ENCODE measurements at places on chromosomes 16 and 17.

DNA sequence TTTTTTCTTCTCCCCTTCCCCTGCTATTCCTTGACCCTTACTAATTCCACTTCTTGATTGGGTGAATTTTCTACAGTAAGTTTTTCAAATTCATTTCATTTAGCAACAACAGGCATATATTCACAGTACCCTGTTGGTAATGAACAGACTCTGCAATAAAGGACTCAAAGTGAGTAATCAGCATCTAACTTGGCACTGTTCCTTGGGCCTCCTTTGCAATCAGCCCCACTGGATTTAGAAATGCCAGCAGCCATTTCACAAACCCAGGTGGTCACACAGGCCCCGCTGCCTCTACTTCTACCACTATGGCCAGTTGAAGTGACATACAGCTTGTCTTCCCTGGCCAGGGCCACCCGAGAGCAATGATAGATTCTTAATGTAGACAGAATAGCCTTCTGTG, 113.8 kb downstream of the CYB561 start:
- no peak for DNase-seq

GRCh38 chr16:29649588-29650494, 13.2 kb upstream of the SPN start:
- DNase-seq: peak; percentile 73

- no peak for DNase-seq
Observed at GRCh38 chr16:49652456-49653172, 203.3 kb downstream of the ZNF423 start.

DNA sequence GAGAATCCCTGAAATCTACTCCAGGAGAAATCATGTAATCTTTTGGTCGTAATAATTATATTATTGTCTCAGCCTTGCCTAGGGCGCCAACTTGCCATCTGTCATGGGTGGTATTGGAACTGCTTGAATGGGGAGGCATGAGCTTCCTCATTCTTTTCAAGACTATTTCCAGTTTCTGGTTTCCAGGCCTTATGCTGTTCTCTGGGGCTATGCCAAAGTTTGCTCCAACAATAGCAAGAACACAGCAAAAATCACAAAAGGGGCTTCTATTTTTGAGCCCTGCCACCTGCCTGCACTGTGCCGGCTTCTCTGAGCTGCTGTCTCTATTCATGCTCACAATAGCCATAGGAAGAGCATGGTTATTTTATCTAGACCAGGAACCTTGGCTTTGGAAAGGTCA, 111.7 kb downstream of the SPECC1 start:
- DNase-seq: peak; percentile 40

DNA sequence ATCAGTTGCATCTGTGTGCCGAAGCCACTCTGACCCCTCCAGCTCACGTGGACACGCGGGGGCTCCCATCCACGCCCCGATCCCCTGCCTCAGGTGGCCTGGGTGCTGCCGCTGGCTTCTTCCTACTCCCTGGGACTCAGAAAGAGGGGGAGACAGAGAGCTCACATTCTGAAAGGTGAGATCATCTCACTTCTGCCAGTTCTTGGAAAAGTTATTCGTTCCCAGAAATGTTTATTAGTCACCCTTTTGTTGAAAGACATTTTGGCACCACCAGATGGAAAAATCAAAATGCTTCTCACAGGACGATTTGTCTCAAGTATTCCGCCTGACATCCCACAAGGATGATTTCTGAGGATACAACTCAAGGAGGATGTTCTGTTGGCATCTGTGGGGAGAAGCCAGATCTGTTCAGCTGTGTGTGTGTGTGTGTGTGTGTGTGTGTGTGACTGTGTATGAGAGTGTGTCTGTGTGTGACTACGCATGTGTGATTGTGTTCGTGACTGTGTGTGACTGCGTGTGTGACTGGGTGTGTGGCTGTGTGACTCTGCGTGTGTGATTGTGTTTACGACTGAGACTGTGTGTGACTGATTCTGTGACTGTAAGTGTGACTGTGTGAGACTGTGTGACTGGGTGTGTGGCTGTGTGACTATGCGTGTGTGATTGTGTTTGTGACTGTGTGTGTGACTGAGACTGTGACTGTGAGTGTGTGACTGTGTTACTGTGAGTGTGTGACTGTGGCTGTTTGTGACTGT, 207.3 kb downstream of the NTN1 start:
- DNase-seq: no peak

- no peak for DNase-seq
Observed at GRCh38 chr16:24953721-24954120, 61.4 kb downstream of the ARHGAP17 start.

DNA sequence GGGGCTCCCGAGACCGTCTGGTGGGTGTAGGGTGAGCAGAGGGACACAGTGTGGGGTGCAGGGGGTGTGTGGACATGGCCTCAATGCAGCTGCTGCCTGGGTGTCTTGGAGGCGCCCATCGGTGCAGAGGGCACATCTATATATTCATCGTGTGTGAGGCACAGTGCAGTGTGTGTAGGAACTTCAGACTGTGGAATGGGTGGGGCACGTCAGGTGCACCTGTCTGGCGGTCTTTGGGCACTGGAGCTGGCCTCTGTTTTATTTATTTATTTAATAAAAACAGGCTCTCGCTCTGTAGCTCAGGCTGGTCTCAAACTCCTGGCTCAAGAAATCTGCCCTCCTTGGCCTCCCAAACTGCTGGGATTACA, 16.8 kb downstream of the LASP1 start:
- DNase-seq: no peak

- DNase-seq: no peak
Observed at GRCh38 chr16:31364421-31364820, 9.4 kb downstream of the ITGAX start.

DNA sequence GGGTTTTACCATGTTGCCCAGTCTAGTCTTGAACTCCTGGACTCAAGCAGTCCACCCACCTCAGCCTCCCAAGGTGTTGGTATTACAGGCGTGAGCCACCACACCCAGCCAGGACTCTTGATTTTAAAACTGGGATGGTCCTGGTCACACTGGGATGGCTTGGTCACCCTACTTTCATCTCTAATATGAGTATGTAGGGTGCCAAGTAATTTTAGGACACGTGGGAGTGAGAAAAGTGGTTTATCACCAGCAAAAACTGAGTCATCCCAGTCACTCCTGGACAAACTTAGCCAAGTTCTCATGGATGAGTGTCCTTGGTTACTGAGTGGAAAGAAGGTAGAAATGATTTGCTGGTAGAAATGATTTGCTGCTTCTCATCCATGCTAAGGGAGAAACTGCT, 9.9 kb downstream of the CLEC19A start:
- no peak for DNase-seq

GRCh38 chr16:5005916-5006315, 27.8 kb downstream of the NAGPA start:
- DNase-seq: no peak

- DNase-seq: no peak
Observed at GRCh38 chr17:39485555-39485954, 24.3 kb downstream of the CDK12 start.

DNA sequence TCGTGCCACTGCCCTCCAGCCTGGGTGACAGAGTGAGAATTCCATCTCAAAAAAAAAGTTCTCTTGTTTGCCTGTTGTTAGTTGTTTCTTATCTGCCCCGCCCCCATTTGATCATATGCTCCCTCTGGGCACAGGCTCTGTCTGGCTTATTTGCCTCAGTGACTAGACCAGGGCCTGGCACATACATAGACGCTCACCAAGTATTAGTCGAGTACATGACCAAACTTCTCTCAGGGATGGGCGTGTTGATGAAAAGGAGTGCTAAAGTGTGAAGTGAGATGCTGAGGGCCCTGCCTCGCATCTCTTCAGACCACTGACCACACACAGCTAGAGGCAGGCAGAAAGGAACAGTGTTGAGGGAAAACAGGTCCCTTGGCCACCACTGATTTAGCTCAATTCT, 3.3 kb upstream of the HELZ start:
- DNase-seq: no peak

DNA sequence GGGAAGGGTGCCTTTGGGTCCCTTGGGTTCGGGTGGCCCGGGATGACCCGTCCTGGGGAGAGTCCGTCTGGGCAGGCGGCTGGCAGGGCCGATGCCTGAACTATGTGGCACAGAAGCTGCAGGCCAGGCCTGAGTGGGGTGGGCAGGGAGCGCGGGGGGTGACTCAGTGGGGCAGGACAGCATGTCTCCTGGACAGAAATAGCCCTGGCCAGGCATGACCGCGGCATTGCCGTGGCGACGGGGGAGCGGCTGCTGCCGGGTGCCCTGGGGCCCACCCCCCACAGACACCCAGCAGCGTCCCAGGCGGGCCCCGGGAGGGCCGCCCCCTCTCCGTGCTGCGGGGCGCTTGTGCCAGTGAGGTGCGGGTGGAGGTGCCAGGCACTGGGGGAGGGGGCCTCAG, 1.8 kb upstream of the C1QTNF8 start:
- no peak for DNase-seq

DNA sequence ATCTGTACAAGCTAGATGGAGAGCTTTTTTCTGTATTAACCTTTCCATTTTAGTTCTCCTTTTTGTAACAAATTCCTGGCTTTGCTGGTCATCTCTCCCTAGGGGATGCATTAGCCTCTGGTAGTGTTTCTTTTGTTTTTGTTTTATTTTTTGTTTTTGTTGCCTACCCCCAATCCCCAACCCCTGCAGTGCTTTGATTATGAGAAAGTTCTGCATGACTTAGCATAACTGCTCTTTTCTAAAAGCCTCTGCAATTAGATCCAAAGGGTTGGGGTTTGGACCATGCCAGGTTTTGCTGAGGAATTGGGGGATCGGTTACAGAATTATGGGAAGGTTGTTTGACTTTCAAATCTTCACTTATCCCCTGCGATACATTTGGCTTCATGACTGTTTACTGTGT, 98.2 kb downstream of the ADAMTS18 start:
- no peak for DNase-seq

DNA sequence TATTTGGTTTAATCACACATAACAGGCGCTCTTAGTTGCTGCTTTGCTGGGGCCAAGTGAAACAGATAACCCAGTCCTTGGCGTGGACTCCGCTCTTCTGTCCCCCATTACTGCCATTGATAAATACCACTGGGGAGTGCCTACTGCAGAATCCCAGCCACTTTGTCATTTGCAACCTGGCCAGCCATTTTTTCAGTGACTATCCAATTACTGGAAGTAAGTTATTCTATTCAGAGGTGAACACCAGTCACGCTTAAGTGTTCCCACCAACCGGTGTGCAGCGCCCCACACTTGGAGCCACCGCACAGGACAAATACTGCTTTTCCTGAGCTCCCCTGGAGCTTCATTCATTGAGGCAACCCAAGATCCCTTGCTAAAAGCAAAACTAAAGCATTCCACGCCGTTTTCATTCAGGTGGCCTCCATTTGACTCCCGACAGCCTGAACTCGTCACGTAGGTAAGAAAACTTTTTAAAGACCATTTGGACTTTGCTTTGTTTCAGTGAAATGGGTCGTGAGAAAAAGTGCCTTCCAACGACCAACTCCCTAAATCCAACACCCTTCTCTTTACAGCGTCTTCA, 1.8 kb downstream of the USP7 start:
- DNase-seq: no peak

DNA sequence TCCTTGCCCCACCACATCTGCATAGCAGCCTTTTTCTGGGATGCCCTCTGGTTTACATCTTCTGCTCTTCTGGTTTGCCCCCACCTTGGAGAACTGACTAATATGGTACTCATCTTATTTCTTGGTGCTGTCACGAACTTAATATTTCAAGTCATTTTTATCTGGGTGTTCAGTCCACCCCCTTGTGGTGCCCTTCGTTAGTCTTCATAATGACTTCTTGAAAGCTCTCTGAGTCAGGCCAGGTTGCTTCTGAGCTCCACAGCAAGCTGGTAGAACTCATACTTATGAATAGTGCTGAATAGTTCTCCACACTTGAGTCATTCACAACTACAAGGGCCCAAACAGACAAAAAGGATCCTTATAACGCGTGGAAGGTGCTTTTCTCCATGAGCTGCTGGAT, 35.8 kb upstream of the TEKT3 start:
- no peak for DNase-seq

GRCh38 chr16:3088450-3088849, 10.6 kb downstream of the ZSCAN10 start:
- no peak for DNase-seq

DNA sequence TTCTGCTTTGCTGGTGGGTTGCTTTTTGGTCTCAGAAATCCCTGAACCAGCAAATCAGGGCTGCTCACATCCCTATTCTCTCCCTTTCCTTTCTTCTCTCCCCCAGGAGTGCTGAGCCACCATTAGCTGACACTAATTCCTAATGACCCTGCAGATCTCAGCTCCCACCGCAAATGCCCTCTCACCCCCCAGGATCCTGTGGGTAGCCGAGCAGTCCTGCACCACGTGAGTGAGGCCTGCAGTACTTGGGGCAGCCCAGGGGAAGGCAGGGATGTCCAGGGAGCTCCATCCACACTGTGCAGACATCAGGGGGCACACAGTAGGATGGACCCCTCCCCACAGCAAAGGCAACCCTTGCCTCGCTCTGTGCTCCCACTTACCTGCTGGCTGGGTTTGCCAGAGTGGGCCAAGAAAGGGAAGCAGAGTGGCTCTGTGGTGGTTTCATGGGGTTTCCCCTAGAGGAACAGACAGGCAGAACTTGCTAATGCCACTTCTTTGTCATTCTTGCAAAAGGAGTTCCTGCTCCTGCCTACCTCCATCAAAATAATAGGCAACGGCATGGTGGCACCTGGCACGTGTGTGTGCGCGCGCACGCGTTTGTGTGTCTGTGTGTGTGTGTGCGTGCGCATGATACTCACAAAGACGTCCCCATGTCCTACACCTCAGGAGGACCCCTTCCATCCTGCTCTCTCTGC, 135.6 kb downstream of the GAS7 start:
- peak; percentile 82 for DNase-seq

GRCh38 chr16:30663038-30663437, 4.8 kb downstream of the FBRS start:
- DNase-seq: no peak

DNA sequence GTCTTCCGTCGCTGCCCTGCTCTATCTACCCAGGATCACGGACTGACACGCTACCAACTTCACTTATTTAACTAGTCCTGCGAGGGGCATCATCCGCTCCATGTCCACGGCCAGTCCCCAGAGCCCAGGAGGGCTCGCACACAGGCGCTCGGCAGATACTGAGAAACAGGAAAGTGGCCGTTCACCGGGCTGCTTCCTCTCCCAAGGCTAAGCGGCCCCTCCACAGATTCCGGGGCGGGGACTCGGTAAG, 388 bp downstream of the OXLD1 start:
- peak; percentile 26 for DNase-seq

GRCh38 chr16:4182581-4183236, 59.2 kb downstream of the SRL start:
- DNase-seq: peak; percentile 94

GRCh38 chr17:10635290-10635689, 21.8 kb downstream of the MYH3 start:
- no peak for DNase-seq

Data from suppressor macrophage treated with lipopolysaccharide for 4 hours (primary cell).